ENCODE measurements at places on chromosomes 11 and 22.

GRCh38 chr22:47594836-47595521 is 832.5 kb downstream of the TBC1D22A start:
- no peak for DNase-seq

DNA sequence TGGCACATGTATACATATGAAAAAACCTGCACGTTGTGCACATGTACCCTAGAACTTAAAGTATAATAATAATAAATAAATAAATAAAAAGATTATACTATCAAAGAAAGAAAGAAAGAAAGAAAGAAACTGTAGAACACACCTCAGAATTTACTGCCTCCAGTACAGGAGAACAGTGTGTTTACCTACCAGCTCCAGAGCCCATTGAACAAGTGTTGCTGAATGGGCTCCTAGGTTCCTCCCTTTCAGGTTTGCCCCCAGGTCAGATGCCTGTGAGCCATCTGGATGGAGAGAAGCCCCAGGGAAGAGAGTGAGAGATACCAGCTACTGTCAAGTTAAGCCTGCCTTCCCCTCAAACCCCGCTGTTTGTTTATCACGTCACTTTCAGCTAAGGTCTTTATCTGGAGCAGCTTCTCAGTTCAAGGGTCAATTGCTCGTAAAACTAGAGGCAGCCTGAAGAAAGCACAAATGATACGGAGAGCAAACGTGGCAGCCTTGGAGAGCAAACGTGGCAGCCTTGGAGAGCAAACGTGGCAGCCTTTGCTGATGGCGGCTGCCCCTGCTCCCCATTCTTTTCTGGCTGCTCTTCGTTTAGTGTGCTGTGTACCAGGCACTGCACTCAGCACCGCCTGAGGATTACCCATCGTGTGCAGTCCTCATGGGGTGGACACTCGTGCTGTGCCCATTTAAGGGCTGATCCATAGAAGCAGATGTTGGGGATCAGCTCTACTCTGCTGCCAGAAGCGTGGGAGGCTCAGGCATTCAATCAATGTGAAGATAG is 111.7 kb downstream of the ADAMTS15 start:
- no peak for DNase-seq

DNA sequence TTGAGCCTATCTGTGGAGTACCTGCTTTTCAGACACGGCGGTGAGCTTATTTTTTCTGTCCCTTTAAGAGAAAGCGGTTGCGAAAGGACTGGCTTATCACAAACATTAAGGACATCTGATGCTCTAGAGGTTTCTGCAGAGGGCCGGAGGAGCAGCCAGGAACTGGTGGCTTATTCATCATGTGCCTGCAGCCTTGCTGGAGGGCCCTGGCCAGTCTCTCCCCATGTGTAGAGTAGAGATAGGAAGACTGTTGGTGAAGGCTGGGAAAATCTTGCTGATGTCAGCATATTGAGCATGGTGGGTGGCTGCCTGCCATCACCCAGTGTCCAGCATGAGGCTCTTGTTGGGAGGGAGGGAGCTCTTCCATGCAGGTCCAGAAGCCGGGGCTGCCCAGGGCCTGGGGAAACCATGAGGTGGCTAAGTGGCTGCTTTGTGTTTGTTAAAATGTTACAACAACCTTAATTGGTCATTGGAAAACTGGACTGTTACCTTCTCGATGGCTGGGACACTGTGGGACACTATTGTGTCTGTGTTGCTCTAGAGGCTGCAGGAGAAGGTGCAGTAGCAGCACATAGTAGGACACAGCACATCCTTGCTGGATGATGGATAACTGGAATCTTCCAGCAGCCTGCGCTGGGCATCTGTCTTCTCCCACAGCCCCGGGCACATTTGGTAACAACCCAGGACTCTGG is 54.3 kb downstream of the TSPAN18 start:
- DNase-seq, result peak; percentile 18

DNA sequence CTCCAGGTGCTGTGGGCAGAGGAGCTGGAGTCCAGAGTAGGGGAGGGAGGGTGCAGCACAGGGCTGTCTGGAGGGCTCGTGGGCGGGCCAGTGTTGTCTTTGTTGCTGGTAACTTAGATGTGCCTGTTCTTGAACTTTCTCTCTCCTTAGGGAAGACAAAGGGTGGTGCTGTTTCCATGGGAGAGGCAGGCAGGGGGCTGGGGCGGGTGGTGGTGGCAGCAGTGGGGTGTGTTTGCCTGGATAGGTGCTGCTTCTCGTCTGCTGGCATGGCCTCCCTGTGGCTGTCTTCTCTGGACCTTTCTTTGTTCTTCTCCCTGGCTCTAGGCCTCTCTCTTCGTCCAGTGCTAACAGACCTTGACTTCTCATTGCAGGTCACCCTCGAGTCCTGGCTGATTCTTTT is 8.5 kb downstream of the SIDT2 start:
- no peak for DNase-seq

GRCh38 chr22:36456464-36456845 is 25.0 kb downstream of the TXN2 start:
- no peak for DNase-seq

GRCh38 chr11:128236506-128237498 is 350.6 kb downstream of the ETS1 start:
- DNase-seq, result no peak

GRCh38 chr22:42343531-42344081 is 73.2 kb upstream of the TCF20 start:
- peak; percentile 42 for DNase-seq

DNA sequence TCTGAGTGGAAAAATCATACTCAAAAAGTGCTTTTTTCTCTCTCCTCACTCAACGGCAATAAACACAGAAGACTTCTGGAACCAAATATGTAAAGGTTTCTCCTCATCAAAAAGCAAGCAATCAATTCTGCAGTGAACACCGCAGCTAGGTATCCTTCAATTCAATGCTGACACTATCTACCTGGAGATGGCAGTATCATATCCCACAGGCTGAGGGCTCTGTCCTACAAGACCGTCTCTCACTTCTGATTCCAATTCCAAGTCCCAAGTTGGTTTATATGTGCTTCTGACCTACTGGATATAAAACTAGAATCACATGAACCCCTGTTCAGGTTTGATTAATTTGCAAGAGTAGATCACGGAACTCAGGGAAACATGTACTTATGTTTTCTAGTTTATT is 59.7 kb upstream of the LUZP2 start:
- DNase-seq, result no peak

DNA sequence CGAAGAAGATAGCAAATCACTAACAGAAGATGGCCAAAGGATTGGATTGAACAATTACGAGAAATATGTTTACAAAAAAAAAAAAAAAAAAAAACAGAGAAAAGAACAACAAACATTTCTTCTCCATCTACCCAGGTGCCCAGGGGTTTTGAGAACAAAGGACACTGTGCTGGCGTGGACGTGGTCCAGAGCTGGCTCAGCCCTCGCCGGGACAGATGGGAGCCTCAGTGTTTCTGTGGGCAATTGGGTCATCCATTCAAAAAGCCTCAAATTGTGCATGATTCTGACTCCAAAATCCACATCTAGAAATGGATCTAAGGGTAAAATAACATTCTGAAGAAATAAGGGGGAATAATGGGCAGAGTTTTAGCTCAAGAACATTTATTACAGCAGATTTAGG is 63.1 kb downstream of the DHCR7 start:
- no peak for DNase-seq

DNA sequence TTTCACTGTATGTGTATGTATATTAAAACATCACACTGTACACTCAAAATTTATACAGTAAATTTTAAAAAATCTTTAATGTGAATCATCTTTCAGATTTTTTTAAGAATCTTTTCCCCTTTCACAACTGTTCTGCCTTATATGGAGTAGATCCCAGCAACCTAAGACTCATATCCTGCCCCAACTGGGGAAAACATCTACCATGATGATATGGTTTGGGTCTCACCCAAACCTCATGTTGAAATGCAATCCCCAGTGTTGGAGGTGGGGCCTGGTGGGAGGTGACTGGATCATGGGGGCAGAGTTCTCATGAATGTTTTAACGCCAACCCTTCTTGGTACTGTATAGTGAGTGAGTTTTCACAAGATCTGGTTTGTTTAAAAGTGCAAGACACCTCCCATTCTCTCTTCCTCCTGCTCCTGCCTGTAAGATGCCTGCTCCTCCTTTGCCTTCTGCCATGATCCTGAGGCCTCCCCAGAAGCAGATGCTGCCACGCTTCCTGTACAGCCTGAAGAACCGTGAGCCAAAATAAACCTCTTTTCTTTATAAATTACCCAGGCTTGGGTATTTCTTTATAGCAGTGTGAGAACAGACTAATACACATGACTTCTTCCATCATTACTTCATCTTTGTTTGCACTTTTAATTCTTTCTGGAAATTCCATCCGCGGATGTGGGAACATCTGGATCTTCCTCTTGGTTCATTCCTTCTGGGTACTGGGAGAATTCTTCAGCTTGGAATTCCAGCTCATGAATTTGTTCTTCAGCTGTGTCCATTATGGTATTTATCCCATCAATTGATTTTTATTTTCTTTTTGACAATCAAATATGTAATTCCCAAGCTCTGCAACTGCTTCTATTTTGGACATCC is 36.9 kb downstream of the LINC01488 start:
- no peak for DNase-seq

GRCh38 chr11:108364159-108364558 is 103.2 kb downstream of the C11orf65 start:
- DNase-seq, result no peak

DNA sequence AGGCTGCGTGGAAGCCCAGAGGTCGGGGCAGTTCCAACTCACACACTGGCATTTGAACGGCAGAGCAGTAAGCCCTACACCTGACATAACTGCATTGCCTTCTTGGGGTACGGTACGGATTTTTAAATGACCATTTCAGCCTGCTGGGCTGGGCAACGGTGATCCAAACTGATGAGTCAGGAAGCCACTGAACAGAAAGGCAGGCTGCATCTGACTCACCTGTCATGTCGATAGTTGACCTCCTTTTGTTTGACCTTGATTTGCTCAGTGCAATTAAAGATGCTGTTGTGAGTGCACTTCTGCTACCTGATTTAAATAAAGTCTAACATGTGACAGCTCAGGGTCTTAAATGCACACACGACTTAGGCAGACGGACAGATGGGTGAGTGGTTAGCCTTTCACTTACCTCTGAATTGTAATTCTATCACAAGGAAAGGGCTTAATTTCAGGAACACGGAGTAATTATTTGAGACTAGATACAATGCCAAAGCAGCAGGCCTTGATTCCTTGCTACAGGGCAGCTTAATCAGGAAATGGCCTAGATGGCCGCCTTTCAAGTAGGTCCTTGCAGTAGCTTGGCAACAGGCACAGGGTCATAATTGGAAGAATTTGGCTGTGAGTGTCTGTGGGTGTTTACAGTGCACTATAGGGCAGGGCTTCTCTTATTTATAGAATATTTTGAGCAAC is 52.2 kb downstream of the BMAL1 start:
- peak; percentile 84 for DNase-seq

GRCh38 chr11:72773291-72773690 is 20.6 kb downstream of the STARD10 start:
- no peak for DNase-seq

DNA sequence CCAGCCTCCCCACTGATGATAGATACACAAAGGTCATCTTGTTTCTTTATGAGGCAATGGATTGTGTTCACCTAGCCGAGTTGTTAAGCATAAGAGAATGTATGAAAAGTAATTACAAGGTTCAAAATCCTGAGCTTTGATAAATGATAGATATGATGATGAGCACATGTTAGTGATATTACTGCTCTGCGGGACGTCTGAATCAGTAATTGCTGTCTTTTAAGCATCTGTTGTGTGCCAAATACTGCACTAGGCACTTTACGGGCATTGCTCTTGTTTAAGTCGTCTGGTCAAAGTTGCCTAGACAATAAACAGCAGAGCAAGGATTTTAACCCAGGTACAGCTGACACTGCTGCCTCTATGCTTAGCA is 559 bp upstream of the RNF141 start:
- no peak for DNase-seq

GRCh38 chr11:59180168-59180776 is 8.3 kb downstream of the DTX4 start:
- no peak for DNase-seq

DNA sequence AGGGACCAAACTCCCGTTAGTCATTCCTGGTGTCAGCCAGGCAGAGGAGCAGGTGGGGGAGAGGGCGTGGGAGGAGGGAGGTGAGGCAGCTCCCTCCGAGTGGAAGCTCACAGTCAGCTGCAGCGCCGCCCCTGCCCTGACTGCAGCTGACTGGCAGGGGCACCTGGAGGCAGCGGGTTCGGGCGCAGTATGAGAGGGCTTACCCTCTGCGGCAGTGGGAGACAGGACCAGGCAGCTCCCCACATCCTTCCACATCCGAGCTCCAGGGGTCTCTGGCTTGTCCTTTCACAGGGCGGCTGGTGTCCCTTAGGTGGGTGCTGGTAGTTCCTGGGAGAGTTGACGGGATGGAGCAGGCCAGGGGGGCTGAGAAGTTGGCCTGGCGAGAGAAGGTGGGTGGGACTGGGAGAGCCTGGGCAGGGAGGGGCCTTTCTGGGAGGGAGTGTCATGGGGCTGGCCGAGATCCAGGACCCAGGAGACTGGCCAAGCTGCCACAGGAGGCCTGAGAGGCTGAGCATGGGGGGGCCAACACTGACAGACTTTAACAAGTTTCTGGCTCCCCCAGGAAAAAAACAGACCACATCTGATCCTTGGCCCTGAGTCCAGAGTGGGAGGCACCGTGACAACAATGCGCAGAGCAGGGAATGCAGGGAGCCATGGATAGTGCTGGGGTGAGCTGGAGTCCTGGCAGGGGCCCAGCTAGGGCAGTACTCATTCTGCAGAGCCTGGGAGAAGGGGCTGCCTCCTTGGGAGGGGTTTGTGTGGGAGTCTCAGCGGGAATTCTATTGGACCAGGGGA is 4.9 kb downstream of the ADORA2A start:
- peak; percentile 83 for DNase-seq

- peak; percentile 98 for DNase-seq
These were observed 18.2 kb downstream of the SBF1 start for GRCh38 chr22:50456466-50457234.

DNA sequence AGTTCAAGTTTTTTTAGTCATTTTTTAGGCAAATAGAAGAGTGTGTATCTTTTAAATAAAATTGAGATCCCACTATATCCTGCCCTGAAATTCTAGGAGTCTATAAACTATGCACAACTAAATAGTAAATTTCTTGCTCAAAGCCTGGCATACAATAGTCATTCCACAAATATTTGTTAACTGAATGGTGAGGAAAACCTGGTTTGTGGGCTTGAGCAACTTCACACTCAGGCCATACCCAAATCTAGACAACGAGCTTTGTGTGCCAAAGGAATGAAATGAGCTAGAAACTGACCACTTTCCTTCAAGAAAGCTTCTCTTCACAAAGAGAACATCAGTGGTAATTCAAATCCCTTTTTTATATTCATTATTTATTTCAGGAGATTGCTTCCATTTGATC is 39.6 kb upstream of the AMOTL1 start:
- no peak for DNase-seq

GRCh38 chr11:30879322-30880005 is 293.3 kb upstream of the MPPED2 start:
- peak; percentile 14 for DNase-seq

- no peak for DNase-seq
These were observed 24.6 kb upstream of the LDLRAD3 start for GRCh38 chr11:35919244-35919643.
